ENCODE measurements at places on chromosomes 16 and 17.

DNA sequence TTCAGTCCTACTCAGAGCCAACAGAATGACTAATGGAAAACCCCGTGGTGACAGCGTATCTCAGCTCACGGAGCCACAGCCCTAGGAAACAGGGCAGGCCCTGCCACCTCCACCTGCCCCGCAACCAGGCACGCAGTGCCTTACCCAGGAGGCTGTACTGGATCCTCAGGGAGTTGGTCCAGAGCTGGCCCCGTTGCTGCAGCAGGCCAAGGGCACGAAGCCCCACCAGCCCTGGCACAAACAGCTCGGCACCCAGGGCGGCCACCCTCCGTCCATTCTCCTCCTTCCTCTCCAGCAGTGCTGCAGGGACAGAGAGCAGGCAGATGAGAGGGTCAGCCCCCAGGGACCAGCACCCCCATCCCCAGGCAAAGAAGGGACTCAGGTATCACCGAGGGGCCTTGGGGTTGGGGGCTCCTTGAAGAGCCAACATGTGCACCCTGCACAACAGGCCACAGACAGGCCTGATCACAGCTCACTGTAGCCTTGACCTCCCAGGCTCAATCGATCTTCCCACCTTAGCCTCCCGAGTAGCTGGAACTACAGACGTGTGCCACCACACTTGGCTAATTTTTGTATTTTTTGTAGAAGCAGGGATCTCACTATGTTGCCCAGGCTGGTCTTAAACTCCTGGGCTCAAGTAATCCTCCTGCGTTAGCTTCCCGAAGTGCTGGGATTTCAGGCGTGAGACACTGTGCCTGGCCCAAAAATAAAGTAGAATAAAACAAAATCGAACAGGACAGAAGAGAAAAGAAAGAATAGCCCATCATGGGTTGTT, 115.7 kb downstream of the RMI2 start:
- no peak for DNase-seq

- no peak for DNase-seq
Observed at GRCh38 chr17:43701318-43701743, 39.6 kb upstream of the MEOX1 start.

GRCh38 chr17:34567691-34568465, 11.5 kb upstream of the TMEM132E start:
- no peak for DNase-seq

DNA sequence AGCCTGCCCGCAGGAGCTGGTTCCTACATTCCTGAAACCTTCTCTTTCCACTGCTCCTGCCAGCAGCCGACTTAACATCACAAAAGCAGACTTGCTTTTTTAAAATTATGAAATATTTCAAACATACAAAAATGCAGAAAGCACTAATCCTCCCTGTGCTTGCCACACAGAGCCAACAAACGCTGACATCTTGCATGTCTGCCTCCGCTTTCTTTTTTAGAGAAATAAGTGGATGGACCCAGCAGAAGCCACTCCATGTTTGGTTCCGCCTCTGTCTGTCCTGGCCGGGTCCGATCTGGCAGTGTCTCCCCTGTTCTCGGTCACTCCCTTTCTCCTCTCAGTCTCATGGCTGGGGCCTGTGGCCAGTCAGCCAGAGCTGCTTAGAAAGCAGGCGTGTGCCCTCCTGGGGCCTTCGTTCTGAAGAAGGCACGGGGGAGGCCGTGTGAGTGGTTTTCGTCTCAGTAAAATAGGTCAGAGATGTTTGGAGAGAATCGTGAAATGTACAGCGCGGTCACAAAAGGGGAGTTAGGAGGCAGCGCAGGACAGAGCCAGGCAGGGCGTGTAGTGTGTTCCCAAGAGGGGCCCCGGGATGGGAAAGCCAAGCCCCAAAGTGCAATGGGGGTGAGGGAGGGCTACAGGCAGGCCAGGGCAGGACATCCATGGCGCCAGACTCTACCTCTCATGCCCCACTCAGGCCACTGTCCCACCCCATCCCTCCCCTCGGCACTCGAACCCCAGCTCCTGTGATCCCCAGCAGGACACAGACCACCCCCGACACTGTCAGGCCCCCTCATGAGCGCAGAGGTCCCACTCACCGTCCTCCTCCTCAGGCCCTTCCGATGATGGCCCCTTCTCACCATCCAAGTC, 23.2 kb downstream of the MXRA7 start:
- DNase-seq, result no peak

DNA sequence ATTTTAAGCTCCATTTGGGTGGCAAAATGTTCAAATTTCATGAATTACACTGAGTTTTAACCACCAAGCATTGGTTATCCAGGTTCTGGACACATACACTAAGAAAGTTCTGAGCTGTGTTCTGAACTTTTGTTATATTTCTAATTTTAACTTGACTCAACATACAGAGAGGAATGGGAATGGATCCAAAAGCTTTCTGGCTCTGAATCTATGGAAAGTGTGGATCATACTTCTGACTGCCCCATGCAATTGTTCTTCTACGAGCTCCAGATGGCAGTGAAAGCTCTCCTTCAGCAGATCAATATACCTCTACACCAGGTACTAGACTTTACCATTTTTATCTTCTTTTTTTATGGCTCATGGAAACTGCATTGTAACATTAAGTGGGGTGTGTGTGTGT, 113.0 kb upstream of the NOG start:
- no peak for DNase-seq

DNA sequence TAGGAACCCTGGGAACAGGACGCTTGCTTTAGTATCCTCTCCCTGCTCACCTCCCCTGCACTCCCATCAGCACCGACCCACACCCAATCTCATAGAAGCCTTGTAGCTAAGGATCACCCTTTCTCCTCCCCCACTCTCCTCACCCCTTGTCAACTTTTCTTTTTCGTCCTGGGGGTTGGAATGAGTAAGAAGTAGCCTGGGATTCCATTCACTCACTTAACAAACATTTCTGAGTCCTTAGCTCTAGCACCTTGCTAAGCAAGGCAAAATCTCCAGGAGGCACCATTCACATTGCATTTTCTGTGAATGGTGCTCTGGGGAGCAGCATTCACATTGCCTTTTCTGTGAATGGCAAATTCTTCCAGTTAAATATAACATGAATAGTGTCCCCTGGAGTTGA, 1.1 kb upstream of the PGAP3 start:
- DNase-seq, result no peak

DNA sequence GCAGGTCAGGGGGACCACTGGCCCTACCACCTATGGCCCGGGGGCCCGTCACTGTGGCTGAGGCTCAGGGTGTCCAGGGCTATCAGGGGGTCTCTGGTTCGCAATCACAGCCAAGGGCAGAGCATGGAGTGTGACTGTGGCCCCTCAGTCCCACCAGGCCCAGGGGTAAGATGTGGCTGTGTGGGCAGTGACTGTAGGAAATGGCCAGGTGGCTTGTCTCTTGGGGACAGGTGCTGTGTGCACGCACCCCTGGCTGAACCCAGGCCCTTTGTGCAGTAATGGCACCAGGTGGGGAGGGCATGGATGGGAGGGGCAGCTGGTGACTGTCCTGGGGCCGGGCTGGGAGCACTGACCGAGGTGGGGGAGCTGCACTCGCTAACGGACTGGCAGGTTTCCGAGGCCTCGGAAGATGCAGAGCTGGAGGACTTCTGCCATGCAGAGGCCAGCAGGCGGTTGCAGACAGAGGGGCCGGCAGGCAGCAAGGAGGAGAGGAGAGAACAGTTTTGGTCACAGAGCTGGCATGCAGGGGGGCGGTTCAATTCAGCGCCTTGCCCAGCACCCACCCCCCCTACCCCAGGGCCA, 18.8 kb downstream of the IL34 start:
- peak; percentile 13 for DNase-seq

- peak; percentile 53 for DNase-seq
Observed at GRCh38 chr16:75116081-75116910, at the start of gene LDHD. TSS of gene LDHD (minus strand) at chr16:75116780. CDS start at chr16:75116720, 60 bp downstream.

Measured in D341Med (cell line).